ENCODE measurements at places on chromosomes 12 and 14.

DNA sequence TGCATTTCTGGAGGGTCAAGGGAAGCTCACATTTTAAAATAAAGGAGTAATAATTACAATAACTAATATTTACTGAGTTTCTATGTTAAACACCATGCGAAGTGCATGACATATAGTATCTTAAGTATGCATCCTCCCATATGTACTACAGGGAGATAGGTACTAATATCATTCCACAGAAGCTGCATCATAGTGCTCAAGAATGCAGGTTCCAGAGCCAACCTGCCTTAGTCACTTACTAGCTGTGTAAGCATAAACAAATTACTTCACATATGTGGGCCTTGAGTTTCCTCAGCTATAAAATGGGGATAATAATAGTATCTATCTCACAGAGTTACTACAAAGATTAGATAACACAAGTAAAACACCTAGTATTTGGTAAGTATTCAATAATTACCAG is 18.3 kb downstream of the ARMH4 start:
- no peak for DNase-seq

GRCh38 chr12:112208301-112208910 is 83.0 kb downstream of the TRAFD1 start:
- DNase-seq = no peak

- no peak for DNase-seq
Observed at GRCh38 chr12:25187781-25188180, 7.2 kb downstream of the DNAI7 start.

GRCh38 chr12:111692575-111693210 is 6.8 kb downstream of the ACAD10 start:
- DNase-seq = no peak

- DNase-seq = no peak
Observed at GRCh38 chr14:73783107-73783727, 68.4 kb upstream of the PTGR2 start.

GRCh38 chr12:6241495-6241894 is 41.3 kb downstream of the CD9 start:
- DNase-seq = no peak

DNA sequence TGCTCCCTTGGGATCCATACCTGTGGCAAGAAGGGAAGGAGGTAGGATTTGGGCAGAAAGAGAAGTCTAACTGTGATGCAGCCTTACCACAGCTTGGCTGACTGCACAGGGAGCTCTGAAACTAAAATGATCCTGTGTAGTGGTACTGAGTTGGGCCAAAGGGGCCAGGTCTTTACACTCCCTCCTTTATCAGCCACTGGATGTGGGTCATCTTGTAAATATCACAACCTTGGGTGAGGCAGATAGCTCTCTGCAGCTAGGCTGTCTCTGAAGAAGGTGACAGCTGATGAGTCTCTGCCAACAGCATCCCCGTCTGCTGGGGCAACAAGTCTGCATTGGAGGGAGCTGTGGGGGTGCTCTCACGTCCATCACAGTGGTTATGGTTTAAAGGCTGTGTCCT is 95.9 kb upstream of the CAND1 start:
- DNase-seq = no peak

DNA sequence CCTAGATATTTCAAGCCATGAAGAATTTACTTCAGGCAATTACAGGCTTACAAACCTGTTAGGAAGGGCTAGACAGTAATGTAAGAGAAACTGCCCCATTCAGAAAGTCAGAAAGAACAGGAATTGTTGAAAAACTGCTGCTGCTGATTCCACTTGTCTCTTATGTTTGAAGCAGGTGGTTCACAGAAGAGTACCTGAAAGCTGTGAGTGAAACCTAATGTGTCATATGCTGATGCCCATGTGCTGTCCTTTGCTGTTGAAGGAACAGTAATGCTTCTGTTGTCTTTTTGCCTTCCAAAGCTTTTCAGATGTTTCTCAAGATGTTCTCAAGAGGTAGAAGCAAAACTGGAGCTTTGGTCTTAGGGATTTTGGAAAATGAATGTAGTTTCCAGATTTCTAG is 39.0 kb downstream of the MNAT1 start:
- DNase-seq = no peak

DNA sequence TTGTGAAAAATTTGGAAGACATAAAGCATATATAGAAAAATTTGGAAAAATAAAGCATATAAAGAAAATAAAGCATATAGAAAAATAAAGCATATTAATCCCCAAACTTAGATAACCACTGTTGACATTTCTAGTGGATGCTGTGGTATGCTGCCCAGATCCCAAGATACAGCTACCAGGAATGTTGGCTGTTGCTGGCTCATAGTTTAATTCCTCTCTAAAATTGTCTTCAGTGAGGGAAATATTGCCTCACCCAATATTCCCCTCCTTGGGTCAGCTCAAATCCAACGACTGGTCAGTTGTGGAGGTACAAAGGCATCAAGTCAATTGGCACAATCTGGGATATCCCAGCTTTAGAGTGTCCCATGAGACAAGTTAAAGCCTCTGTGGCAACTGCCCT is 10.1 kb upstream of the KICS2 start:
- no peak for DNase-seq

GRCh38 chr12:122326586-122326985 is 60.3 kb upstream of the VPS33A start:
- DNase-seq = no peak

- DNase-seq = no peak
Observed at GRCh38 chr14:57753821-57754220, 112.1 kb downstream of the SLC35F4 start.

- no peak for DNase-seq
Observed at GRCh38 chr14:61381553-61381952, 60.2 kb downstream of the PRKCH start.
